ENCODE measurements at places on chromosomes 6 and 20.
A peak's percentile ranks its signal among the peaks of the same experiment; 100 is the strongest.

GRCh38 chr6:138331444-138331843, 46.3 kb upstream of the SMIM28 start:
- no peak for DNase-seq

- no peak for DNase-seq
These were observed 30.7 kb upstream of the IRF4 start for GRCh38 chr6:360764-361373.

- no peak for DNase-seq
These were observed 68.4 kb upstream of the PHIP start for GRCh38 chr6:79146421-79146820.

GRCh38 chr20:24752612-24753011, 196.5 kb upstream of the CST7 start:
- no peak for DNase-seq

- DNase-seq, result no peak
These were observed 170.6 kb upstream of the AGPAT4 start for GRCh38 chr6:161444464-161444863.

DNA sequence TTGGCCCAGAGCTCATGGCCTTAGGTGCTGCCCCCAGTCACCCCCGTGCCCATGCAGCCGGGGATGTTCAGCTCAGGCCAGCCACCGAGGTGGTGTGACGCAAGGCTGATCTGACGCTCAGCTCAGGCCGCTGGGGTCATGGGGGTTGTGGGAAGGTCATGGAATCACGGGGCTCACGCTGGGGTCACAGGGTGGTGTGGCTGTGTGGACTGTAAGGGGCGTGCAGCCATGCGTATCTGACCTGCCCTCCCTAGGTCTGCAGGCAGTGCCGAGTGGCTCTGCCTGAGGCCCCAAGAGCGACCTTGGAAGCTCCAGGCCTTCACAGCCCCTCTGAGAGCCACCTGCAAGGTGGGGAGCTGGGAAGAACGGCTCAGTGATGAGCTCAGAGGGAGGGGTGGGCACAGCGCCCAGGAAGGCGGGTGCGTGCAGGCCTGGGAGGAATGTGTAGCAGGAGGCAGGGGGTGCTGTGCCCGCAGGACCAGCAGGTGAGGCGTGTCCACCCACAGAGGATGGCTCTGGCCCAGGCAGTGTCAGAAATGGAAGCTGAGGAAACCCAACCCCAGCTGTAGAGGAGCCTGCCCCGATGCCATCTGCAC, 27.8 kb downstream of the CHRNA4 start:
- DNase-seq, result no peak

- no peak for DNase-seq
These were observed 216.0 kb downstream of the GJA1 start for GRCh38 chr6:121651420-121651819.

GRCh38 chr20:38872491-38873049, 53.6 kb upstream of the FAM83D start:
- no peak for DNase-seq

DNA sequence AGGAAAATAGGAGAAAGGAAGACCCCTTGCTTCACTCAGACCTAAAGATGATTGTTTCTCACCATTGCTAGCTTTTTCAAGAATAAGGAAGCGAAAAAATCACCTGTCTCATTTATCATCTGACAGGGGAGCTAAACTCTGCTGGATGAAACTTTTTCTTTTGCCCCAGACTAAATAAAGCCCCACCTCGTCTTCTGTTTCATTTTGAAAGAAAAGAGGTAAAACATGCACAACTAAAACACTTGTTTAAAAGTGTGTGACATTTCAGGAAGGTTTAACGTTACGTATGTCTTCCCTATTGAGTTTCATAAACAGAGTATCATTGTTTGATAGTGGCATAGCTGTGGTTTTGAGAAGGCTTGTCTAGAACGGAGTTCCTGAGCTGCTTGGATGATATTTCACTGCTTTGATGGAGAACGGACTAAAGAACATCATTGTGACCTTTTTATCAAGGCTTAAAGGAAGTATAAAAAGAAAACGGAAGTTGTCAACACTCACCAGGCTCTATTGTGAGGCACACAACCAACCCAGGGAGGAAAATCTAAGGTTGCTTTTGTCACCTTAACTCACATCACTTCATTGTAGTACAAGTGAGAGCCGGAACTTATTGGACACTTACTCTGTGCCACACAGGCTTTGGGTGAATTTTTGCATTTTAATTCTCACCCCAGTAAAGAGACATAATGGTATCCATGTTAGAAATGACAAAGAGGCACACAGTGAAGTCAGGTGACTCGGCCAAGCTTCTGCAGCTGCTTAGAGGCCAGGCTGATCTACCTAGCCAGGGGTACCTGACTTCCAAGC, 29.5 kb downstream of the TSHZ2 start:
- DNase-seq, result no peak

DNA sequence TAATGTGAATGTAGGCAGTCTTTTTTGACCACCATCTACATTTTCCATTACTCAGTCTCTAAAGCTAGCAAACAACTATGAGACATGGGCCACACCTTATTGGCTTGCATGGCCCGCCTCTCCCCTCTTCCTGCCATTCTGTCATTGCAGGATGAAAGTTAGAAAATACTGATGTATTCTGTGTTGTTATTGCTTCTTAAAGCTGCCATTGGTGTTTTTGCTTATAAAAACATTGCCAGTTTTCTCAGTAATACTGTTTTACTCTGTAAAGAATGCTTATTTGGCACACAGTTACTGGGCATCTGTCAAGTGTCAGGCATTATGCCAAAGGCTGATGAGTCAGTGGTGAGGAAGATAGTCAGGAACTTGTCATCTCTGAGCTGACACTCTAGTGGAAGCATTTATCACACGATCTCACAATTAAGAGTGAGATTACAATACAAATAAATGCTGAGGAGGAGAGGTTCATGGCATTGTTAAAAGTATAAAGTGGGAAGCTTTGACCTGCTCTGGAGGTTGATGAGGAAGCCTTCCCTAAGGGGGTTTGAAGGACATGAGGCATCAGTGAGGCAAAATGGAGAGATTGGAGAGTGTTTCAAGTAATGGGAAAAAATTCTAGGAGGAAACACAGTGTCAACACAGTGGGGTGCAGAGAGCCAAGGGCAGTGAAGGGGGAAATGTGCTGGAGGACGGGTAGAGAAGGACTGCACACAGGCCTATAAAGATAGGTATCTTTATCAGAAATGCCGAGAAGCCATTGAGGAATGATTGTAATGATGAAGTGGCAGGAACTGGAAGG, 14.7 kb downstream of the KLHL32 start:
- no peak for DNase-seq

GRCh38 chr20:56575157-56575556, 42.1 kb downstream of the FAM209B start:
- DNase-seq, result no peak

DNA sequence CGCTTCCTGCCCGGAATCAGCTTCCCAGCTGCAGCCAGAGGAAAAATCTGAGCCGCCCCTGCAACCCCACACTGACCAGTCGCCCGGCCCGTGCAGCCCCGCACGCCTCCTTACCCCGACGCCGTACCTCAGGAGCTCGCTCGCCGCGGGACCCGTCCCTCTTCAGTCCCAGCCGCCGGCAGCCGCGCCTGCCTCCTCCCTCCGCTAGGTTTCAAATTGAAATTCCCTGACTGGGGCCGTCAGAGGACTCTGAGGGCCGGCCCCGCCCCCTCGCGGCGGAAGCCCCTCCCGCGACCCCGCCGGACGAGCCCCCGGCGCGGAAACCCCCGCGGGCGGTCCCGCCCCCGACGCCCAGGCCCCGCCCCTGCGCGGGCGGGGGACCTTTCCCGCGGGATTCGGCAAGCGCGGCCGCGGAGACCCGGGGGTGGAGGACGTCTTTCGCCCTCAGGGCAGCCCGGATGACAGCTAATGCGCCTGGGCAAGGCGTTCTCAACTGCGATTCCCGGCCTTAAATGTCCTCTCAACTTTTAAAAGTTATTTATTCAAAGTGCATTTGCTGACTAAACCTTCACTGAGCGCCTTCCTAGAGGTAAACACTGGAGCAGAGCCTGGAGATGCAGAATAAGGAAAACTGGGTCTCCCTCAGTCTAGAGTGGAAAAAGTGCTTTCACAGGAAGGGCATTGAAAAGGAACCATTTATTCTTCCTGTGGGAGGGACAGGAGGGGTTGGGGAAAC, at the start of gene EPB41L2:
Gene EPB41L2 (minus strand): TSS at position 218 of the 736 bp plus-strand sequence. CDS start 106,760 bp downstream, outside the sequence.
- peak; percentile 72 for DNase-seq

DNA sequence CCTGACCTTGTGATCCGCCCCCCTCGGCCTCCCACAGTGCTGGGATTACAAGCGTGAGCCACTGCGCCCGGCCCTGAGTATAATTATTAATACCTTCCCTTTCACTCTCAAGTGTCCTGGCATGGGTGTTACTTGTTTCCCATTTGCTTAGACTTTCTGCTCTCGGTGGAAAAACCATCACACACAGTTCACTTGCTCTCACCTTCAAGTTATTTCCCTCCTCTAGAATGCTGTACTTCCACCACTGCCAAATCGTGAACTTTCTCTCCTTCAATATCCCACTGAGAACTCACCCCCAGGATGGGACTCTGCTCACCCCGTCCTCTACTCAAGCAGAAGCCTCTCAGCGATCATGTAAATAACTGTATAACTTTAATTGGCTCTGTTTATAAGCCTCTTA, 4.6 kb upstream of the HIVEP1 start:
- no peak for DNase-seq

DNA sequence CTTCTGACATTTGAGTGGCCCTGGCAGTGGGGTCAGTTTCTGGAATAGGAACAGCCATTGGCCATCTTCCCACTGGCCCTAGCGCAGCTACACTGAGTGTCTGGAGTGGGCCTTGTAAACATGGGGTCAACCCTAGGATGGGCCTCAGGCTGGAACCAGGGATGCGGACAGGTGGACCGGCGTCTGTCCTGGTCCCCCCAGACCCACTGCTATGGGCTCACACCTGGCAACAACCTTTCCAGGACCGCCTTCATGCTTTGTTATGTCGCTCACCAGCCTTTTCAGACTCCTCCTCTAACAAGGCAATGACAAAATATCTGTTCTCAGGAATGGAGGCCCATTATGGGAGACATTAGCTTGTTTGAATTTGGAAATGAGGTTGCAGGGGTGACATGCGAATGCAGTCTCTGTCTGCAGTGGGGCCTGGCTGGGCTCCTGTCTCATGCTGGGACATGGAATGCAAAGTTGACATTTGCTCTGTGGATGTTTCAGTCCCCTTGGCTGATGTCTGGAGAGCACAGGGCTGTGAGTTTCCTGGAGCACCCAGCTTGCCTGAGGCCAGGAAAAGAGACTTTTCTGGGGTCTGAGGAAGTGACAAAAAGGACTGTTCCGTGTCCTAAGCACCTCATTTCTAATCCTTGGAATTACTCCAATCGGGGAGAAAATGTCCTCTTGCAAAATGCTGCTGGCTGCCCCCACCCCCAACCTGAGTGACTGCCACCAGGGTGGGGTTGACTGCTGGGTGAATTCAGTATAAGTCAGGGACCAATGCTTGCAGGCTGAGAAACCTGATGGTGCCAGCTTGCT, 98.7 kb upstream of the PMEPA1 start:
- no peak for DNase-seq

- DNase-seq, result no peak
These were observed 14.4 kb downstream of the CYB5R4 start for GRCh38 chr6:83873869-83874268.

- no peak for DNase-seq
These were observed 336.2 kb downstream of the ZFAND3 start for GRCh38 chr6:38155621-38156204.

DNA sequence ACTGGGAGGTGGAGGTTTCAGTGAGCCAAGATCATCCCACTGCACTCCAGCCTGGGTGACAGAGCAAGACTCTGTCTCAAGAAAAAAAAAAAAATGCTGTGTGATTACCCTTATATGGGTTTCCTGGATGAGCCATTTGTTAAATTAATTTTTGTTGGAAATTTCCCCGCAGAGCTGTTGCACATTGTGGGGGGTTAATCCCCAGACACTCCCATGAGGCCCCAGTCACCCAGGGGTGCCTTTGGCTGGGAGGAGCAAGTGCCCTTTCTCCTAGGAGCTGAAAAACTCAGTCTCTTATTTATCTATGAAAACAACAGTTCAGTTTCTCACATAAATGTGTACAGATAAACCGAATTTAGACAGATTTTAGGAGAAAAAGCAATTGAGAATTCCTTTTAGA, 4.7 kb upstream of the DEFB132 start:
- no peak for DNase-seq

DNA sequence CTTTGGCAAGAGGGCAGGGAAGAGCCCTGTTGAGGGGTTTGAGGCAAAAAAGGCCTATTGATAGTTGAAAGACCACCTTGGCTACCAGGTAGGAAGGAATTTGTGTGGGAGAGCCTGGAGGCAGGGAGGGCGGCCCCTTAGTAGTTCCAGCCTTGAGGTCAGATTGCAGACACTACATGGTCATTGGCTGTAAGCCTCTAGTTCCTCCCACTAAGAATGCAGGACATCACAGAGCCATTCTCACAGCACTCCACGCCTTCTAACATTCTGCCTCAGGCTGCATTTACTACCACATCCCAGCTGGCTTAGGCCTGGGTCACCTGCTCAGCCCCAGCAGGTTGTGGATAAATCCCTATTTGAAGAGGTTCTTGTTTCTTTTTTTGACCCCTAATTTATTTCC, 91.0 kb upstream of the SNX9 start:
- no peak for DNase-seq

- DNase-seq, result peak; percentile 25
These were observed 6.6 kb upstream of the WTAP start for GRCh38 chr6:159720708-159721107.

GRCh38 chr6:27545271-27546046, 72.6 kb upstream of the ZNF184 start:
- DNase-seq, result peak; percentile 51

GRCh38 chr6:136318676-136319075, 29.0 kb upstream of the BCLAF1 start:
- DNase-seq, result no peak

DNA sequence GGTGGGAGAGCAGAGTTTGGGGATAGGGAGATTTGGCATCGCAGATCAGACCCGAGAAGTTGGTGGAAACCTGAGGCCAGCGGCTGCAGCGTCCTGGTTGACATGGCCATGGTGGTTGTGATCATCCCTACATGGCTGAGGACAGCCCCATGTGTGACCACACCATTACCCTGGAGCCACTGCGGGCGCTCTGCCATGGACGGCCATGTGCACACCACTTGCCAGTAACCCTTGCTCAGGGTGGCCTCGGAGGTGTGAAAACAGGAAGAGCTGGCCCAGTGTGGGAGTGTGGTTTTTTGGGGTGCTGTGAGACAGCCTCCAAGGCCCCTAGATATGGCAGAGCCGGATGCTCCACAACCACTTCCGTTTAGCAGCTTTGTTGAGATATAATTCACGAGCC, 64.4 kb downstream of the TMEM242 start:
- DNase-seq, result no peak

GRCh38 chr6:106764353-106764980, 135.1 kb downstream of the QRSL1 start:
- no peak for DNase-seq

GRCh38 chr6:129251669-129252376, 368.9 kb downstream of the LAMA2 start:
- DNase-seq, result peak; percentile 53

GRCh38 chr20:46040902-46041535, 12.0 kb downstream of the SLC12A5 start:
- peak; percentile 58 for DNase-seq

Data from stimulated activated CD4-positive, alpha-beta T cell treated with anti-CD3 and anti-CD28 coated beads, Interleukin-2, amount 100 ng/mL, for 48 hours (primary cell).